ENCODE measurements at places on chromosomes 2 and 18. TPM values are rescaled to one million over a fixed set of nuclear protein-coding genes. Genes with fewer than 3 reads are reported as not detected.

GRCh38 chr2:95344656-95345055, 47.5 kb downstream of the KCNIP3 start:
- no peak for DNase-seq

CFAP53 gene
- 4.2 TPM for total RNA-seq

GNLY gene
- total RNA-seq: 5.2 TPM

GRCh38 chr2:111191877-111192276, 71.2 kb downstream of the BCL2L11 start:
- no peak for DNase-seq

DNA sequence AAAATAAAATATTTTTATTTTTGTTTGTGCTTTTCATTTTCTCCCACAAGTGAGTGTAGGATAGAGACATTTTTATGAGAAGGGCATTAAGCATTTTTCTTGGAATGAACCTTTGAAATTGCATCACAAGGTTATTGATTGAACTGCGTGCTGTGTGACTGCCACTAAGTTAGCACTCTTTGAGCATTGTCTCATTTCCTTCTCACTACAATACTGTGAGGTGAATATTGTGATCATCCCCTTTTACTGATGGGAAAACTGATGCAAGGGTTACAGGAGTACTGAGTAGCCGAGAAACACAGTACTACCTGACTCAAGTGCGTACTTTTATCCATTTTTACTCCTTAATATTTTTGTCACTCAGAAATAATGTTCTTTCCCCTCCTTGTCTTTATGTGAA, 2.0 kb downstream of the NBEAL1 start:
- DNase-seq: no peak

DNA sequence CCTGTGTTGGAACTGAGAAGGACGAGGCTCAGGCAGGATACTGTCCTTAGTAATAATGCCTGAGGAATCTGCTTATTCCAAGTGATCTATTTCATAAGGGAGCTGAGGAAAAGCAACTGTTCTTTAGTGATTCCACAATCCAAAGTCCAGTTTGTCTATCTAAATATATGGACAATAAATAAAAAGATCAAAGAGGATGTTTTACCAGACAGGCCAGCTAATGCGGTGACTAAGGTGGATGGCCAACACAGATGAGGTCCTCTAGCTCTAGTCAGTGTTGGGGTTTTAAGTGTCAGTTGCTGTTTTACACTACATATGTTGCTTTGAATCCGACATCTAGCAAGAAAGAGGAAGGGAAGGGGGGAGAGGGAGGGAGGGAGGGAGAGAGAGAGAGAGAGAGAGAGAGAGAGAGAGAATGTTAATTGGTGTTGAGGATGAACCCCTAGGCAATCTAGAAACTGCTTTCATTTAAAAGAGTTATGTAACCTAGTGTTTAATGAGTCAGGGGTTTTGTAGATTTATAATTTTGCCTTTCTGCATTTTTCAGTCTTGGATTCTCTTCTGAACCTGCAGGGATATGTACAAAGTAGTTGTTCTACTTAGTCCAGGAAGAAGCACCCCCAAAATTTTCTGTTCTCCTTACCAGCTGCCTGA, 27.0 kb upstream of the SCN1A start:
- no peak for DNase-seq

DNA sequence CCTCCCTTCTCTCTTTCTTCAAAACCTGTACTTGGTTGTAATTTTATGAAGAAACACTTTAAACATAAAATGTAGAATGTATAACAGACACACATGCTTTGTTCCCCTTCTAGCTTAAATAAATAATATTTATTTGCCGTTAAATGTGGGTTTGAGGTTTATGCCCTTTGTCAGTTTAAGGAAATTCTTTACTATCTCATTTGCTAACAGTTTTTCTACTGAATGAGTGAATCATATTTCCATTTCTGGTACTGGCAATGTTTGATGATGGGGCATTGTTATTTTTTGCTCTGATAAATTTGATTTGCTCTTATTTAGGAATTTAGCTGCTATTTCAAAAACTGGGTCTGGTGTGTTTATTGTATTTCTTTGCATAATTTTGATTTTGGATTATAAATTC, 555.6 kb downstream of the CCDC85A start:
- no peak for DNase-seq

DNA sequence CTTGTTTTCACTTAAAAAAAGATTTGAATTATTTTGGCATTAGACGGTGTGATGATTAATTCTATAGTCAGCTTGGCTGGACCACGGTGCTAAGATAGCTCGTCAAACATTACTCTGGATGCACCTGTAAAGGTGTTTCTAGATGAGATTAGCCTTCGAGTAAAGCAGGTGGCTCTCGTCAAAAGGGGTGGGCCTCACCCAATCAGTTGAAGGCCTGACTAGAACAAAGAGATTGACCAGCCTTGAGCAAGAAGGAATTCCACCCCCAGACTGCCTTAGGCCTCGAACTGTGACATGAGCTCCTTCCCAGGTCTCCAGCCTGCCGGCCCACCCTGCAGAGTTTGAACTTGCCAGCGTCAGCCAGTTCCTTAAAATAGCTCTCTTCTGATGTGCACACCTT, 73.4 kb downstream of the TWIST2 start:
- DNase-seq: no peak

EDAR gene
- not detected for total RNA-seq

DNA sequence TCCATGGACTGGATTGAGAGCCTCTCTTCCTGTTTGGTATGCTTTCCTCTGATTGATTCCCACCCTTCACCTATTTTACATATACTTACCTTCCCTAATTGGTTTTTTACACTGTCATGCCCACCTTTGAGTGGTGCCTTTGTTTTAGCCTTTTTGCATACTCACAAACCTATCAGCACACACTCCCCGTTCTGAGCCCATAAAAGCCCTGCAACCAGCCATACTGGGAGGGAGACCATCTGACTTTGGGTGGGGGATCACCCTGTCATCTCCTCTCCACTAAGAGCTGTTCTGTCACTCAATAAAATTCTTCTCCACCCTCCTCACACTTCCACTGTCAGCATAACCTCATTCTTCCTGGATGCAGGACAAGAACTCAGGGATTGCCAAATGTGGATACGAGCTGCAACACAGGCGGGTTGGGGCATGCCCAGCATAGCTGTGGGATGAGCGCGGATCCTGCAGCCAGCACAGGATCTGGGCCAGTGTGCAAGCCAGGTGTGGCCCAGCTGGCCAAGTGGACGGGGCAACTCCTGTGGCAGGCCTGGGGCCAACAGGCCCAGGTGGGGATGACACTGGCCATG, 9.4 kb upstream of the MOB1A start:
- DNase-seq: no peak

HOXD12 gene
- not detected for total RNA-seq

TTR gene
- not detected for total RNA-seq

DNA sequence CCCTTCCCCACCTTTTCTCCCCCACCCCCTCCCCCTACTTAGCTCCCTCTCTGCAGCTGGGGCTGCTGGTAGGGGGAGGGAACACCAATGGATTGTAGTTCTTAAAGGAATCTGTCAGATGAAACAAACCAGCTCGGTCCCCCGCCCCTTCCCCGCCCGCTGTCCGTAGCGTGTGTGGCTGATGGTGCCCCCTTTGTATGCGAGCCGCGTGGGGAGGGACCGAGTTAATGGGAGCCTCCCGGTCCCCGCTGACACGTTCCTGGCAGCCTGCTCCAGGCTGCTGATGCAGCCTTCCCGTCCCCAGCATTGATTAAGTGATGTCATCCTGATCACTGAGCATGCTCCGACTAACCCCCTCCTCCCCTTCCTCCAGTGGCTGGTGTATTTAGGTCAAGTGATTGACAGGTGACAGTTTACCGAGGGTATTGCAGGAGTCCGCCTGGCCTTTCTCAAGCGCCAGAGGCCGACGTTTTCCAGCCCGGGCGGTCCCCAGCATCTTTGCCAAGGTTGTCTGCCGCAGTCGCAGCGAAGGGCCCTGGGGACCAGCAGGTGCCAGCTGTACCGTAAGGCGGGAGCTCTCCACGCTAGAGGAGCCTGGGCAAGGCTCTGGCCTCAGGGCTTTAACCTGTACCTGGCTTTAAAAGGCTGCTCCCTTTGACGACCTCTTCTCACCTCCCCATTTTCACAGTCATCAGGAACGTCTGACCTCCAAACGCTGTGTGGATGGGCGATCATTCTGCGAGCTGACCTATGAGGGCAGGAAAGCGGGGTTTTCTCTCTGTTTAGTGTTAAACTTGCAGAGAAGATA, 1.8 kb downstream of the KIF5C start:
- peak; percentile 21 for DNase-seq

MPP4 gene
- not detected for total RNA-seq

GRCh38 chr2:109364217-109364616, 235.2 kb downstream of the SH3RF3 start:
- no peak for DNase-seq

GRCh38 chr2:203982276-203982675, 45.7 kb downstream of the ICOS start:
- DNase-seq: no peak

- DNase-seq: no peak
Measured at GRCh38 chr2:218997731-218998130, 4.5 kb upstream of the CRYBA2 start.

GRCh38 chr18:10318691-10318970, 135.8 kb upstream of the APCDD1 start:
- no peak for DNase-seq

- DNase-seq: no peak
Measured at GRCh38 chr2:18180031-18180610, 301.7 kb downstream of the KCNS3 start.

GALNT5 gene
- 34.0 TPM for total RNA-seq

DNA sequence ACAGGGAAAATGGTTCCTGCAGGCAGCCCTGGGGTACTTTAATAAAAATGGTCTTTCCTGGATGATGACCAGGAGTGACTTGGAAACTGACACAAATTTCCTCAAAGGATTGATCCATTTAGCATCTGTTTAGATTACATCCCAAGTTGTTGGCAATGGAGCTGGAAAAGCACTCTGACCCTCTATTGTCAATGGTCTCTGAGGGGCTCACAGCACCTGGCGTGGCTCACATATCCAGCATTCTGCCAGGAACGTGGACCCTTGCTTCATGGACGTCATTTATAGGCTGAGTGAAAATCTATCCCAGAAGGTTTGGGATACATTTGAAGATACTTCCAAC, 43.8 kb downstream of the SERTAD2 start:
- DNase-seq: no peak

- no peak for DNase-seq
Measured at GRCh38 chr2:11270891-11271290, 73.5 kb downstream of the ROCK2 start.

ZNF396 gene
- not detected for total RNA-seq

GRCh38 chr2:54627973-54628372, 95.5 kb upstream of the EML6 start:
- no peak for DNase-seq

KCNG3 gene
- total RNA-seq: 14.1 TPM

- no peak for DNase-seq
Measured at GRCh38 chr2:198441901-198442300, 637.5 kb downstream of the PLCL1 start.

- DNase-seq: no peak
Measured at GRCh38 chr2:15852811-15853210, 87.5 kb upstream of the MYCN start.

CDH2 gene
- total RNA-seq: 1.1 TPM

- no peak for DNase-seq
Measured at GRCh38 chr2:69335311-69335710, 51.7 kb downstream of the GFPT1 start.

PARD6G gene
- total RNA-seq: 0.40 TPM

DNA sequence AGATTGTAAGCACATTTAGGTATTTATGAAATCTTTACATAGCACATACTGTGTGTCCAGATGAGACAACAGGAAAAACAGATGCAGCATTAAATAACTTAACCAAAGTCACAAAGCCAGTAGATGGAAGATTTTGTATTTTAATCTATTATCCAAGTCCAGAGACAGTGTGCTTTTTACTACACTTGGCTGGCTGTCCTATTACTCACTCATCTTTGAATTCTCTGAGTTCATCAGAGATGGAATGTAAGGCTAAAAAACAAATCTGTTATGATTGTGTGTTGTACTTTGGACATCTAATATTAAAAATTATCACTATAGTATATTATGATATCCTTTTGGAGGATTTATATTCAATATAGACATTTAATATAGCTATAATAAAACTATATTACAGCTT, 1189.4 kb downstream of the DSC3 start:
- DNase-seq: no peak

GRCh38 chr2:79793006-79793405, 280.2 kb downstream of the CTNNA2 start:
- DNase-seq: no peak

CNGA3 gene
- 1.6 TPM for total RNA-seq

IL36B gene
- not detected for total RNA-seq

DNA sequence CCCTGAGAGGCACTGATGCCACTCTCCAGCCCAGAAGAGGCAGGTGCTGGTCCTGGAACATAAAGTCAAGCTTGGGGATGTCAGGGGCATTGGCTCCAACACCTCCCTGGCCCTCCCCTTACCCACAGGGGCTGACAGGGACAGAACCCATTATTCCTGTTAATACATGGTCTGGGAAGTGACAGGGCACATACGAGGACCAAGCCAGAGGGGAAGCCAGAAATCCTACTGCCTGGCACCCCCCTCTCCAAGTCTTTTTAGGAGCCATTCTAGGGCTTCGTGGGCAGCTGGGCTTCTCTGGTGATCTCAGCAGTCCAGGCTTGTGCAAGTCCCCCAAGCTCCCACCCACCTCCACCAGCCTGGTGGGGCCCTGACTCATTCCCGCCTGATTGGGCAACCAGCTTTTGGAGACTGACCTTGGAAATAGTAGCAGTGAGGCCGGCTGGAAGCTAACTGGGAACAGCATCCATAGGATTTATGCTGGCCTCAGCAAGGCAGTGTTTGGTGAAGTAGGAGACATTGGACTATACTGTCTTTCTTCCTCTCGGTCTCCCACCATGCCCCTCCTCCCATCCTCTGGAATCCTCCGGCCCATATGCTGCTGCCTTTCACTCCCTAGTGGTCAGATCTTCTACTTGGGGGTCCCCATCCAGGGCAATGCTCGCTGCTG, 86.4 kb upstream of the HK2 start:
- DNase-seq: no peak

DNA sequence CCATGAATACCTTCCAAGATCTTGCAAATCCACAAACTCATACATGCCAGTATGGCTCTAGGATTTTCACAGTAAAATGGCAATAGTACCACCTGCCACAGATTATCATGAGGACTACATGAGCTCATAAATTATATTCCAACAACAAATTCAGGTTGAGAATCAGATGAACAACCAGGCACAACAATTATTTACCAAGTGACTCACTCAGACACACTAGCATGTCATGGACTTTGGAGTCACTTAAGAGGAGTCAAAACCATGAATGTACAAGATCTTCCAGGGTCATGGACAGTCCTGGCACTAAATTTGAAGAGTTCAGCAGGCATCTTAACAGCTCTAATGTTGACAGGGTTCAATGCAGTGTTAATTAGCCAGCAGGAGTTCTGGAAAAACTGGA, 34.4 kb upstream of the BZW1 start:
- no peak for DNase-seq

GPR155 gene
- 2.6 TPM for total RNA-seq

GRCh38 chr2:38218591-38218991, 142.6 kb upstream of the CYP1B1 start:
- no peak for DNase-seq

EMILIN1 gene
- total RNA-seq: 87.9 TPM

- no peak for DNase-seq
Measured at GRCh38 chr2:145043399-145043834, 523.5 kb upstream of the ZEB2 start.

All from transverse colon (tissue), 4 donors.